ENCODE measurements at places on chromosomes 3 and 15. TPM values are rescaled to one million over a fixed set of nuclear protein-coding genes. Genes with fewer than 3 reads are reported as not detected.

Gene CHRM5
- total RNA-seq, result under 0.01 TPM

- H3K4me1 ChIP-seq, result no peaks in the 10 kb centered on the region
- no peak overlapping the region for H3K4me3 ChIP-seq
- no peak overlapping the region for H3K27ac ChIP-seq
- DNase-seq, result no peak
Measured at GRCh38 chr3:178103140-178103539, 433.1 kb upstream of the KCNMB2 start.

DNA sequence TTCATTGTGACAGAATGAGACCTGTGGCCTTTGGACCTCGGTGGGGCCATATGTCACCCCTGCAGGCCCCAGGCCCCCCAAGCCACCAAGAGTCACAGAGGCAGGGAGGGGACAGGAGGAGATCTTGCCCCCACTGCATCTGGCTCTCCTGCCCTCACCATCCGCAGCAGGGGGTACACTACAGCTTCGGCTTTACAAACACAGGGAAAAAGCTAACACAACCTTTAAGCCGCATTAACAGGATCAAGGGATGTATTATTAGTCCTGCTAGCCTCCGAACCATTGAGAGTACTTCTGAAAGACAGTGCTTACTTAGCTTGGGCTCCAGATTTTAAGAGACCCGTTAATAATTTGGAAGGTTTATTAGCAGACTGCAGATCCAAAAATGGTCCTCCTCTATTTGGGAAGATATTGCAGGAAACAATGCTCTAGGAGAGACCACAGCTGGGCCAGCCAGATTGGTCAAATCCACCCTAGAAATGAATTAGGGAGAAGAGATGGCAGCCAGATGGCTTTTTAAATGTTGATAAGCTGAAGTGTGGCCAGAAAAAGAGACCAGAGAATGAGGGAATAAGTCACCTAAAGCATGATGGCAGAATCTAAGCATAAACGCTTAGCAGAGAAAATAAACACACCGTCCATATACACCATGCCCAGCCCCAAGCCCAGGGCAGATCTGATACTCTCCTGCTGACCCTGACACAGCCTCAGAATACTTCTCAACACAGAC, 31.5 kb downstream of the SRGAP3 start:
- H3K4me3 ChIP-seq, result no peak overlapping the region
- no peak overlapping the region for H3K27ac ChIP-seq
- peaks cover 18% of the 10 kb centered on the region for H3K4me1 ChIP-seq
- no peaks in the 10 kb centered on the region for H3K36me3 ChIP-seq

GRCh38 chr3:70849911-70850699, 537.7 kb upstream of the MDFIC2 start:
- peaks cover 46% of the 10 kb centered on the region for H3K4me1 ChIP-seq
- no peaks in the 10 kb centered on the region for H3K27me3 ChIP-seq
- DNase-seq, result peak; percentile 23
- no peaks in the 10 kb centered on the region for H3K36me3 ChIP-seq
- peak overlapping the region; percentile 88 for H3K27ac ChIP-seq

Gene OR5H1
- not detected for total RNA-seq

All from osteoblast (primary cell).